ENCODE measurements at places on chromosomes 3 and 15.

GRCh38 chr3:38805765-38806386, 10.1 kb downstream of the SCN10A start:
- peak; percentile 31 for DNase-seq

DNA sequence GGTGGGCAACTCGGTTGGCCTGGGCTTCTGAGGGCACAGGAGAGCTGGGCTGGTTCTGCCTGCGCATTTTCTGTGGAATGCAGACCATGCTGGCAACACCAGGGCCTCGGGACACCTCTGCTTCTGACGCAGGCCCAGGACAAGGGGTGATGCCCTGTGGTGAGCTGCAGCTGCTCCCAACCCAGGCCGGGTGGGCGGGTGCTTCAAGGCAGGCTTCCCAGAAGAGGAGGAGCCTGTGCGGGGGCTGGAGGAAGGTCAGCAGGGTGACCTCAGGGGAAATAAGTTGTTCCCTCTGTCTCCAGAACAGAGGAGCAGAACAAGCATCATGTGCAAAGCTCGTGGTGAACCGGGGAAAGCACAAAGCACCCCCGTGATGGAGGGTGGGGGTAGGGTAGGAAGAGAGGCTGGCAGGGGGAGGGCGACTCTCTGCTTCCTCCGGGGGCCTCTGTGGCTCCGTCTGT, 11.0 kb upstream of the PLXNA1 start:
- DNase-seq: no peak

GRCh38 chr3:24396338-24396737, 98.3 kb downstream of the THRB start:
- DNase-seq: no peak

GRCh38 chr15:40986820-40987219, 33.5 kb downstream of the CHAC1 start:
- no peak for DNase-seq

DNA sequence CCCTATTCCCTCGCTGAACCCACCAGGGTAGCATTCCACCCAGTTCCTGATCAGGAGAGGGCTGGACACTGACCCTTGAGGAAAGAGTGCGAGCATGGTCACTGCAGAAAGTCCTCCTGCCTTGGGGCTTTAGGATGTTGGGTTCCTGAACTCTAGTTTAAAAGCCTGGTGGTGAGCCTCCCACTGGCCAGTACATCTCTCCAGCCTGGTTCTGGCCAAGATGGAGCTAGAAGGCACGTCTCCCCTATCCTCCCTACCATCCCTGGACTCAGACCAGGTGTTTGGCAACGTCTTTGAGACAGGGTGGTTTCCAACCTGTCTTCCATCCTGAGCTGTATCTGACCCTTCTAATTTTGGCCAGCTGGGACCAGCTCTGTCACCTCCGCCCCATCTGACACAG, 31.4 kb downstream of the NBEAL2 start:
- no peak for DNase-seq

DNA sequence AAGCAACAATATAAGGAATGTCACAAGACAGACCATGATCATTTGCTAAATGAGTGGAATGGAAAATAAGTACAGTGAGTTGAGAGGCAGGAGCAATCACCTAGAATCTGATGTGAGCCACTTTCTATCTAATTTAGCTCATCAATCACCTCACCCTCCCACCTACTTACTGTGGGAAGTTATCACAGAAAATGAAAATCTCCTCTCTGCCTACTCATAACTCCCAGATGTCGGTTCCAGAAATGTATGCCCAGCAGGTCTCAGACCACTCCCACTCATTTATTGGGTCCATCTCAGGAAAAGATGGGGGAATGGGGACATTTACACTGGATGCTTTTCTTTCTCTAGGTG, 270.9 kb downstream of the FHIT start:
- no peak for DNase-seq

DNA sequence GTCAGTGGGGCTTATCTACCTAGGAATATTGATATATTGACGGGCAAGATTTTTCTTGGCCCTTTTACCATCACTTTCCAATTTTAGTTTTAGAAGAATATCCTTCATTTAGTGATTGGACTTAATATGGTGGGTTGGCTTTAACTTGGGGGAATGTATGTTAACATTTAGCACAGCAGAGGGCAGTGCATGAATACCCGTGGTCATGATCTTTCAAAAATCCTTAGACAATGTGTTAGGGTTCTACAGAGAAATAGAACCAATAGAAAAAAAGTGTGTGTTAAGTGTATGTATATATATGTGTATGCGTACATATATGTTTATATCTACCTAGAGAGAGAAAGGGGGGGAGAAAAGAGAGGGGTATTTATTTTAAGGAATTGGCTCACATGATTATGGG, 36.9 kb downstream of the GPR171 start:
- no peak for DNase-seq

DNA sequence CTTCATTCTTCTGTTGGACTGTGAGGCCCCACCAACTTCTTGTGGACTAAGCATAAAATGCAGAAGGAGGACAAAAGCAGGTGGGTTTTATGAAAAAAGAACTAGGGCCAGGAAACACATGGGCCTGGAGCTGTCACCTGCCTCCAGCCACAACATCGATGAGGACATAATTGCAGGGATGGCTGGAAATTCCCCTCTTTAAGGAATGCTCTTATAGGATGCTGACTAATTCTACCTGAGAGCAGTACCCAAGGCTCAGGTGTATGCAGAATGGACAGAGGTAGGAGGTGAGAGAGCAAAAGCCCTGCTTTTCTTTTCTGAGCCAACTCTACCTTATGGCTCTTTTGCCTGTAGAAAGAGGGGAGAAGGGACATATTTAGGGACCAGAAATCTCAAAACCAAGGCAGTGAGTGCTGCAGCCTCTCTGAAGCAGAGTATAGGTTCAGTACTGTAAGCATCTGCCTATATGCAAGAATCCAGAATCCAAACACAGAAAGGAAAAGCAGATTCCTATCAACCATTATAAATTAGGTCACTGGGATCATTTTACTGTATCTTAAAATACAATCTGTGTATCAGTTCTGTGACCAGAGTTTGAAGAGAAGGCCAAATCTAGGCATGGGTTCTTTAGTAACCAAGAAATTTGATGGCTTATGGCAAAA, 205.3 kb upstream of the WNT5A start:
- no peak for DNase-seq

GRCh38 chr15:50181969-50182218, at the start of gene SLC27A2:
Gene SLC27A2, plus strand, starts transcription at chr15:50182196. Its CDS starts 232 bp downstream, at chr15:50182428.
- DNase-seq: no peak

GRCh38 chr3:130341388-130341787, 4.1 kb upstream of the COL6A5 start:
- DNase-seq: no peak

DNA sequence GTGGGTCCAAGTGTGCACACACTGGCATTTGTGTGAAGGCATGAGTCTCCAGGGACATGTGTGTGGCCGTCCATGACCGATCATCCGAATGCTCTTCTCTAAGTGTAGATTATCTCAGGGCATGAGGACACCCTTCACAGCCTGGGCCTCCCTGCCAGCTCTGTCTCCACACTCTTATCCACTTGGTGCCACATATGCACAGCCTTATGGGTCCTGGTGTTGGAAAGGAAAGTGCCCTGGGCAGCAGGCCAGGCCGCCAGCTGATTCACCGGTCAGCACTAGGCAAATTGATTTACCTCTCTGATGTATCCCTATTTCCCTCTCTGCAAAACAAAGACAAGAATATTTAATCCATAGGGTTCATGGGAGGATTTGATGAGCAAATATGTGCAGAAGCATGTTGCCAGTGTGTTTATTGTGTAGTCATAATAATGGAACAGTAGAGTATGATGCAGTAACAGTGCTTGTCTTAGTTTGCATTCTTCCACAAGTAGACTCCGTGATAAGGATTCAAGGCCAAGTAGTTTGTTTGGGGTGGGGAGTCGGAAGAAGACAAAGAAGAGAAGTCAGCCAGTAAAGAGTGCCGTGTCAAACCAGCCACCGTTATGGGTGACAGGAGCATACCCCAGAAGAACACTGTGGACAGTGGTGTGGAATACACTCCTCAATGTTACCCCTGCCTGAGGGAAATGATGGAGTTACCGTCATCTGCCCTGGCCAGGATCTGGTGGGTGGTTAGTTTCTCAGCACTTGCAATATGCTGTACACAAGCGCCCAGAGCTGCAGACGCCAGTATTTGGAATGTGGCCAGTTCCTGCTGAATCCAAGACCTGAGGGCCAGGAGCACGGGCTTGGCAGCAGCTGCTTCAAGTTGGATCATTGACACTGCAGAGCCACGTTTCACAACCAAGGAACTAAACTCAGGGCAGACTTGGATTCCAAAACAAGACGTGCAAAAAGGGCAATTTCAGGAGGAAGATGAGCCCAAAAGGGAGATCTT, 85.1 kb downstream of the MTHFS start:
- no peak for DNase-seq

- no peak for DNase-seq
These were observed 24.5 kb upstream of the TRAK1 start for GRCh38 chr3:42066516-42067181.

GRCh38 chr3:62527474-62527873, 154.1 kb upstream of the FEZF2 start:
- DNase-seq: no peak

- no peak for DNase-seq
These were observed 66.2 kb downstream of the TAFA4 start for GRCh38 chr3:68866157-68866556.

DNA sequence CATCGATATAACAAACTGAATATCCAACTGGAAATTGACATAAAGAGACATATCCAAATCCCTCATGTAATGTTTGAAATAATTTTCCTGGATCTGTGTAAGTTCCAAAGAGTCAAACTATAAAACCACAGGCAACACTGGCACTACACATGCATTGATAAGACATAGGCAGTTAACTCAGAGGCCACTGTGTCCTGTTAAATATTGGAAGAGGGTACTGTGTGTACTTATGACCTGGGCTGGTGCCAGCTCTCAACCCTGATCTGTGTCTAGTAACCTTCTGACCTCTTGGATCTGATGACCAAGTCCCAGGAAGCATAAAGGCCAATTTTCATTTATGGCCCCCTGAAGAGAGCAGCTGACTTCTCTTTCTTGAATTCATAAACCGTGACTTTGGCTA, 4.5 kb downstream of the NR1I2 start:
- no peak for DNase-seq

DNA sequence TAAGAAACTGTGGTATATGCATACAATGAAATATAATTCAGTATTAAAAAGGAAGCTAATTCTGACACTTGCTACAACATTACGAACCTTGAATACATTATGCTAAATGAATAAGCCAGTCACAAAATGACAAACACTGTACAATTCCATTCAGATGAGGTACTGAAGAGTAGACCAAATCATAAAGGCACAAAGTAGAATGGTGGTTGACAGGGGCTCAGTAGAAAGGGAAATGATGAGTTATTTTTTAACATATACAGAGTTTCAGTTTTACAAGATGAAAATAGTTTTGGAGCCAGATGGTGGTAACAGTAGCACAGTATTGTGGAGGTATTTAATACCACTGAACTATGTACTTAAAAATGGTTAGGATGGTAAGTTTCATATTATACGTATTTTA, 254.6 kb upstream of the RBMS3 start:
- no peak for DNase-seq

- DNase-seq: no peak
These were observed 205.6 kb downstream of the NECTIN3 start for GRCh38 chr3:111277226-111277625.

DNA sequence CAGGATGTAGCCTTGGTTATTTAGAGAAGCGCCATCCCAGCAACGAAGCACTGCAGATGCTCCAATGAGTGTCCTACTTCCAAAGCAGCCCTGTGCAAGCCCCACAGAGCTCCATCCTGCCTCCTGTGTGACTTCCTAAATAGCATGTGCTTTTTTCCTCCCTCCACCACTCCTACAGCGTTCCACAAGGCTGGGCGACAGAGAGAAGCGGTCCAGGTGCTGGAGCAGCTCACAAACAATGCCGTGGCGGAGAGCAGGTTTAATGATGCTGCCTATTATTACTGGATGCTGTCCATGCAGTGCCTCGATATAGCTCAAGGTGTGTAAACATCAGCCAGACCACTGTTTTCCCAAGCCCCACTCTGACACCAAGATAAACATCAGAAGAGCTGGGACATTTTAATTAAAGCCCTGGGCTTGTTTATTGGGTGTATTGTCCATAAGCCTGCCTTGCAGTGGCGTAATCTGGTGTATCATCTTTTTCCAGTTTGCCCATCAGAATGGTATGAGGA, 22.2 kb upstream of the RHO start:
- no peak for DNase-seq

- no peak for DNase-seq
These were observed 1.1 kb upstream of the GPR149 start for GRCh38 chr3:154431043-154431442.

- DNase-seq: no peak
These were observed 19.9 kb downstream of the MYO9A start for GRCh38 chr15:72098040-72098439.

- DNase-seq: no peak
These were observed 19.1 kb downstream of the RNF13 start for GRCh38 chr3:149832086-149832485.

DNA sequence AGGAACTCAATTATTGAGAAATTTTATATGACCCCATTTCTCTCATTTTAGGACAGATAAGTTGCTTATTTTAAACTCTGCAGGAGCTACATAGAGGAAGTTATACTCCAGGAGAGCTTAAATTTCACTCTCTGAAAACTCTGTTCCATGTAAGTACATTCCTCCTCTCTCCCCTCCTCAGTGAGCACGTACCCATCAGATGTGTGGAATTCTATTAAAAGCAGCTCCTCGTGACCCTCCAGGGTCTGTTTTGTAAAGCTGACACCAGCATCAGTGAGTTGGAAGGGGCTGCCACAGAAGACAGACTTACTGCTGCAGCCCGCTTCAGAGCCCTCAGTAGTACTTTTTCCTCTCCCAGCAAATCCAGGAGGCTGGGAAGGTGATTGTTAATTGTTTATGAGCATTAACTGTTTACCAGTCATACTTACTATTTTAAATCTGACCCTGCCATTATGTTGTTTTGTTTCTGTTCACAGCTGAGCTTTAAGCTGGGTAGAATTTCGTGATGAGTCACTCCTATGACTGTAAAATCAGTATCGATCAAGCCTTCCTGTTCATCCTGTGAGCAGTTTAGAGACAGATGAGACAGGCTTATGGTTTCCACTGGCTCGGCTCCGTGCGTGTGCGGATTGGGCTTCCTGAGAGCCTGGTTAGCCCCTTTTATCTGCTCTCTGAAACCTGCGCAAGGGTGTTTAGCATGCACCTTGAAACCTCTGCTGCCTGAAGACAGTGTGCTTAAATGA, 20.4 kb downstream of the IGF1R start:
- DNase-seq: peak; percentile 62

GRCh38 chr3:151044706-151045105, 40.8 kb upstream of the MED12L start:
- no peak for DNase-seq
